ENCODE measurements at places on chromosomes 11 and 22.

DNA sequence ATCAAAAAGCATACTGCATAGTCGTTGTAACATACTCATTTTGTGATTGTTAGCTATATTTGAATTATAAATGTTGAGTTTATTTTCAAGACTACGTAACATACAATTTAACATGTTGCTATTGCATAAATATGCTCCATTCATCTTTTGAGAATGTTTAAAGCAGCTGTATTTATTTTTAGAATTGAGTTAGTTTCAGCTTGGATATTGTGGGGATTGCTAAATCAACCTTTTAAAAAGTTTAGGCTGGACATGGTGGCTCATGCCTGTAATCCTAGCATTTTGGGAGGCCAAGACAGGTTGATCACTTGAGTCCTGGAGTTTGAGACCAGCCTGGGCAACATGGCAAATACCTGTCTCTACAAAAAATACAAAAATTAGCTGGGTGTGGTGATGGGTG, 288.1 kb downstream of the DYNC2H1 start:
- DNase-seq, result peak; percentile 24

GRCh38 chr11:111447931-111448330, 64.3 kb downstream of the BTG4 start:
- DNase-seq, result no peak

DNA sequence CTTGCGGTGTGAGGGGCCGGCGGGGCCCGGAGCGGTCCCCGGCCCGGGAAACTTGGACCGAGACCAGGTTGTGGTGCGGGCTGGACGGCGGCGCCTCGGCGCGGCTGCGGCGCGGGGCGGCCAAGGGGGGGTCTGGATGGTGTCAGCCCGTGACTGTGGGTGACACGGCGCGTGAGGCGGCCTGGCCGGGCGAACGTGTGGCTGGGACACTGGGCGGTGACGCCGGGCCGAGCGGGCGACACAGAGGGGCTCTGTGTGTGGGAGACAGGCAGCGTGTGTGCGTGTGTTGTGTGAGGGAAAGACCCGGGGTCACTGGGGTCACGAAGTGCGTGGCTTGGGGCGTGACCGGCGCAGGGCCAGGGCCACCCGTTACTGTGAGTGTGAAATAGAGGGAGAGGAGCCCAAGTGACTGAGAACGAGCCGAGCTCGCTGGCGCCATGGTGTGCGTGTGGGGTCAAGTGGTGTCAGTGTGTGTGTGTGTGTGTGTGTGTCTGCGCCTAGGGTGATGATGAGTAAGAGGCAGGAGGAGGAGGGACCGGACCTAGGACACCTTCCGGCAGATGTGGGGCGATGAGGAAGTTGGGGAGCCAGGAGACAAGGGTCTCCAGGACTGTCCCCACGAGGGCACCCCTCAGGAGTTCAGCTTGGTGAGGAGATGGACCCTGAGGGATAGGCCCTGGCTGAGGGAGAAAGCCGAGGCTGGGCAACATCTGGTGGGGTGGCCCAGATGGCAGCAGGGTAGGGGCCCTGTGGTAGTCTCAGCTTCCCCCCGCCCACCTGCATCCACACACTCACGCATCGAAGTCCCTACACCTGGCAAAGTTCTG, 817 bp downstream of the RELT start:
- DNase-seq, result peak; percentile 89

- DNase-seq, result no peak
Measured at GRCh38 chr11:59728913-59729312, 15.3 kb upstream of the OR10V1 start.

- DNase-seq, result no peak
Measured at GRCh38 chr11:123356539-123356938, 73.5 kb upstream of the GRAMD1B start.

GRCh38 chr11:96424693-96425092, 34.9 kb downstream of the JRKL start:
- DNase-seq, result peak; percentile 70

DNA sequence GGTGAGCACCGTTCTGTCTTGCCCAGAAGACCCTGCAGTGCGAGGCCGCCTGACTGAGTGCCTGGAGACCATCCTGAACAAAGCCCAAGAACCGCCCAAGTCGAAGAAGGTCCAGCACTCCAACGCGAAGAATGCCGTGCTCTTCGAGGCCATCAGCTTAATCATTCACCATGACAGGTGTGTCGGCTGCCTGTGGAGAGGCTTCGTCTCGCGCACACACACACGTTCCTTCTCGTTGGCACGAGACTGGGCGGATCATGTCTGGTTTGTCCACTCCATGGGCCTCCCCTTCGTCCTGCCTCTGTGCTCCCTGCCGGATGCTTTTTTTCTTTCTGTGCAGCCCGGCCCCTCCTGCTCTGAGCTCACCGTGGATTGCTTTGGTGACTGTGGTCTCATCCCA, 51.1 kb downstream of the MUC6 start:
- DNase-seq, result no peak

- DNase-seq, result no peak
Measured at GRCh38 chr22:27874764-27875163, 44.3 kb downstream of the PITPNB start.

DNA sequence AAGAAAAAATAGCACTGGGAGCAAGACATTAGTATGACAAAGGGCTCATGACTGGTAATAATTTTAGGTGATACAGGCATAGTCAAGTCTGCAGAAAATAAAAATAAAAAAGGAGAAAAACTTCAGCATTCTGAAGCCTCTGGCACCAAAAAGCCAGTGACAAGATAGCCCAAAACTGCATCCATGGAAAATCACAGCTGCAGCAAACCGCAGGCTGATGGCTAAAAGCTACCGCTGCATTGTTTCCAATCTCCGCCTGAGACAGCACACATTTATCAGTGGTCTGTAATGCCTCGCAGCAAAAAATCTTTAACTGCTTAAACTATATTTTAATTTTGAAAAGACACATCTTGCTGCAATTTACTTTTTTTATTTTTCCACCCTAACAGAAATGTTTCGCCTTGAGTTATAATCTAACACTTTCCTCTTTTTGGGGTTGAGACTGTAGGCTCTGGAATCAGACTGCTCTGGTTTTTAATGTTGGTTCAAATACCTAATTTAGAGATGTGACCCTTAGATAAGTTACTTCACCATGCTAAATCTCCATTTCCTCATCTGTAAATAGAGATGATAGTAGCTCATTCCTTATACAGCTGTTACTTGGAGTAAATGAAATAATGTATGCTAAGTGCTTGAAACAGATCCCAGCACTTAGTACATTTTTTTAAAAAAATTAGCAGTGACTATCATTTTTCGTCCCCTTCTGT, 42.0 kb upstream of the FIBIN start:
- peak; percentile 77 for DNase-seq

DNA sequence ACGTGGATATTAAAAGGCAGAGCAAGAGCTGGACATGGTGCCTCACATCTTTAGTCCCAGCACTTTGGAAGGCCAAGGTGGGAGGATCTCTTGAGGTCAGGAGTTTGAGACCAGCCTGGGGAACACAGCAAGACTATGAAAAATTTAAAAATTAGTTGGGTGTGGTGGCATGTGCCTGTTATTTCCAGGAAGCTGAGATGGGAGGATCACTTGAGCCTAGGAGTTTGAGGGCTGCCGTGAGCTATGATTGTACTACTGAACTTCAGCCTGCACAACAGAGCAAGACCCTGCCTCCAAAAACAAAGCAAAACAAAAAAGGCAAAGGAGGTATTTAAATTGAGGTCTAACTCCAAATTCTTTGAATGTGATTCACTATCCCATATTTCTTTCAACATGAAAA, 23.5 kb downstream of the RDX start:
- no peak for DNase-seq

DNA sequence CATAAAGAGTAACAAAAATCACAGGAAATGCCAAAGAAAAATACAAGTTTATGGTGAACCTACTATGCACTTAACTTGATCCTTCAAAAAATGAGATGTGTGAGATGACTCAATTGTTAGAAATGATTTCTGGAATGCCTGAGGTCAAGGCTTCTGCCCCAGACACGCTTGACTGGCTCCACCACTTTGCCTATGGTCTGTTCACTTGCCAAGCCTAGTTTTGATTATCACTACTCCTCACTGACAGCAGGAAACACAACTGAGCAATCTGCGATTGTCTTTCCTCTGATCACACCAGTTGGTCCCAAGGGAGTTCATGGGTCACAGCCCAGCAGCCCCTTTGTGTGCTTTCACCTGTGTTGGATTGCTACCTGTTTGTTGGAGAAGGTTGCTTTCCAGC, 20.6 kb upstream of the PRDM10 start:
- peak; percentile 83 for DNase-seq

GRCh38 chr22:23288301-23289129, 108.2 kb downstream of the BCR start:
- DNase-seq, result no peak

DNA sequence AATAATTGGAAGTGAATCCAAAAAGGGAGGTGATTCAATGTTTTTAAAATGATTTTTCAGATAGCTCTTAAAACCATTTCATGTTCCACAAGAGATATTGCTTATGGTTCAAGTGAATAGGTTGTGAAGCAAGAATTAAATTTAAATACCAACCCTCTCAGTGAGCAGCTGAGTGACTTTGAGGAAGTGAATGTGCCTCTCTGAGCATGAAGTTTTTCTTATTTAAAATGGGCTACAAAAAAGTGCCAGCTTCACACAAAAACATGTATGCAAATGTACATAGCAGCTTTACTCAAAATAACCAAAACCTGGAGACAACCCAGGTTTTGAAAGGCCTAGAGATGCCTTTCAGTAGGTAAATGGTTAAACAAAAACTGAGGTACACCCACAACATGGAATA, 35.5 kb upstream of the GAB4 start:
- DNase-seq, result no peak

- no peak for DNase-seq
Measured at GRCh38 chr11:12512826-12513395, 135.5 kb downstream of the PARVA start.

DNA sequence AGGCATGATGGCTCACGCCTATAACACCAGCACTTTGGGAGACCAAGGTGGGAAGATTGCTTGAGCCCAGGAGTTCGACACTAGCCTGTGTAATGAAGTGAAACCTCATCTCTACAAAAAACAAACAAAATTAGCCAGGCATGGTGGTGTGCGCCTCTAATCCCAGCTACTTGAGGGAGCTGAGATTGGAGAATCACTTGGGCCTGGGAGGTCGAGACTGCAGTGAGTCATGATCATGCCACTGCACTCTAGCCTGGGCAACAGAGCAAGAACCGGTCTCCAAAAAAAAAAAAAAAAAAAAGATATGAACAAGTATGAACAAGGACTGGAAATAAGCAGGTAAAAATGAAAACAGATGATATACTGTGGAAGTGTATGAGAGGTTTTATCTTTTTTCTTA, 54.1 kb upstream of the SOX6 start:
- DNase-seq, result no peak

- DNase-seq, result no peak
Measured at GRCh38 chr22:30195245-30196140, 51.1 kb downstream of the LIF start.

DNA sequence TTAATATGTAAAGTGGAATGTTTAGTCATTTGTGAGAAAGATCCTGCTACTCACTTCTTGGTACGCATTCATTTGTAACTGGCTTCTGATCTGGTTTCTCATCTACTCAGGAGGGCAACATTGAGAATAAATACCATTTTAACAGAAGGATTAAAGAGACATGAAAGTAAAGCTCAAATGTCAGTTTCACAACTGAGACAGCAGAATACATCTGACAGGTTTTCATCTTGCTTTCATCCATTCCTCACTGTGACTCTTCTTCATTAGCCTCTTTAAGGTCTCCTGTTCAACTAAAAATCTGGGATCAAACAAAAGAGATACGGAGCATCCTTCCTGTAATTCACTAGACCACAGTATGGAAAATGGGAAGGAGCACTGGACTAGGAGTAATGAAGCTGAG, 31.4 kb upstream of the CCDC89 start:
- no peak for DNase-seq

DNA sequence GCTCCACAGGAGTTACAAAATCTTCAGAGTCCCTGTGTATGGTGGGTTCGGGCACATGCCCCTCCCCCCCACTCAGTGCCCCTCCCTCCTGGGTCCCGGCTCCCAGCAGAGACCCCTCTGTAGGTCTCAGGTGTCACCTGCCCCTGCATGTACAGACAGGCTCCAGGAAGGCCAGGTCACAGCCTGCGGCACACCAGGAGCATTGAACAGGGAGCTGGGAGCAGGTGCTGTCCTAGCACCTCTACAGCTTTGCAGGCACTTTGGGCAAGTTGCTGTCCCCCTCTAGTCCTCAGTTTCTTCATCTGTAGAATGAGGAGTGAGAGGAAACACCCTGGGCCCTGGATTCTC, 80.1 kb upstream of the RTL6 start:
- DNase-seq, result no peak

GRCh38 chr22:27438271-27438980, 363.1 kb downstream of the MN1 start:
- DNase-seq, result peak; percentile 38

DNA sequence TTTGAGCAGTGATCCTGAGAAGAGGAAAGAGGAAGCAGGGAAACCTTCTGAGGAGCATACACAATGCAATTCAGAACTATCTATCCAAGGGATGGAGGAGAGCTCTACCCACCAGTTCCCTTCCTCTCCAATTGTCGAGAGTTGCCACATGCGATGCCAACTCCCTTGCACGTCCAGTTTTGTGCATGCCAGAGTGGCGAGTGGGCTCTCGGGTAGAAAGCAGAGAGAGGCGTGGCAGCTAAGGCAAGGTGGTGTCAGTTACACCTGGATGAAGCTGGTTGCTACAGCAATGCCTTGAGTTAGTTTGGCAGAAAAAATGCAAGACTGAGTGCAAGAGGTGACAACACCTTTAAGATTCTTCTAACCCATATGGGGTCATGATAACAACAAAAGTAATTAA, 420.4 kb upstream of the CCDC90B start:
- no peak for DNase-seq

DNA sequence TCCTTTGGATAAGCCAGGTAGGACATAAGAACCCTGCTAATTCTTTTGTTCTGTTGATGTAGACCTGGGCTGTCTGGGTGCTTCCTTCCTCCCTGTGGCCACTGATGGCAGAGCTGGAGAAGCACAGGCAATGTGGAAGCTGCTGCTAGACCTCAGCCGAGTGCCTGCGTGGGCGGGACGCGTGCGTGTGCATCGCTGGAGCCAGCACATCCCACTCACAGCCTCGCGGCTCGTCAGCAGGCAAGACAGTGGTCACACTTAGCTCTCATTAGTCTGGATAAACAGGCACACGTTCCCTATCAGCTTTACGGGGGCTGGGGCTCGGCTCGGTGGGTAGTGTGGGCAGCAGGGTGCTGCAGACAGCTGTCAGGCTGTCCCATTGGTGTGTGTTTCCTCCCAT, 155.7 kb downstream of the GRIK4 start:
- peak; percentile 9 for DNase-seq

DNA sequence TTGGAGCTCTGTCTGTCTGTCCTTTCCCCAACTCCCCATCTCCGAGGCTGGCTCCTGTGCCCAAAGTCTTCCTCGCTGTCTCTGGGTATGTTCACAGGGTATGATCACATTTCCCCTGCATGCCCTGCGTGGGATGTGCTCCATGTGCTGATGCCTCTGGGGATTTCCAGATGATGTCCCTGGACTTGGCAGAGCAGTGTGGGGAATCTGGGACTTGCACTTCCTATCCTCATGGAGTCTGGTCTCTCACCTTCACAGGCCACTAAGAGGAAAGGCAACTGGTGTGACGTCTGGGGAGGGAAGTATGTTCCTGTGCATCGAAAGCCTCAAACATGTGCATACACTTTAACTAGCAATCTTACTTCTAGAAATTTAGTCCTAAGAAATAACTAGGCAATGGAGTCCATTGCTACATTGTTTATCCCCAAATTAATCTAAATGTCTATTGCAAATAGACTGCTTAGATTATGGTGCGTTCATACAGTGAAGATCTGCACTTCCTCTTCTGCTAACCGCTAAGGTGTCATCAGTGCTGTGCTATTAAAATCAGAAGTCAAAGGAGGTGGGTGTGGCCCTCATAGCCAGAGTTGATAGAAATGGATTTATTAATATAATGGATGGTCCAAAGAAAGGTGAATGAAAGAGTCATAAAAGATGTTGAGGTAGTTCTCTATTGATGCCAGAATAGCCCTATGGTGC, 20.8 kb downstream of the TIMP3 start:
- DNase-seq, result no peak

All from AG10803 (cell line).